ENCODE measurements at places on chromosomes 7 and 10. TPM values are rescaled to one million over a fixed set of nuclear protein-coding genes. Genes with fewer than 3 reads are reported as not detected.

Gene SPDYE8
- not detected for total RNA-seq

DNA sequence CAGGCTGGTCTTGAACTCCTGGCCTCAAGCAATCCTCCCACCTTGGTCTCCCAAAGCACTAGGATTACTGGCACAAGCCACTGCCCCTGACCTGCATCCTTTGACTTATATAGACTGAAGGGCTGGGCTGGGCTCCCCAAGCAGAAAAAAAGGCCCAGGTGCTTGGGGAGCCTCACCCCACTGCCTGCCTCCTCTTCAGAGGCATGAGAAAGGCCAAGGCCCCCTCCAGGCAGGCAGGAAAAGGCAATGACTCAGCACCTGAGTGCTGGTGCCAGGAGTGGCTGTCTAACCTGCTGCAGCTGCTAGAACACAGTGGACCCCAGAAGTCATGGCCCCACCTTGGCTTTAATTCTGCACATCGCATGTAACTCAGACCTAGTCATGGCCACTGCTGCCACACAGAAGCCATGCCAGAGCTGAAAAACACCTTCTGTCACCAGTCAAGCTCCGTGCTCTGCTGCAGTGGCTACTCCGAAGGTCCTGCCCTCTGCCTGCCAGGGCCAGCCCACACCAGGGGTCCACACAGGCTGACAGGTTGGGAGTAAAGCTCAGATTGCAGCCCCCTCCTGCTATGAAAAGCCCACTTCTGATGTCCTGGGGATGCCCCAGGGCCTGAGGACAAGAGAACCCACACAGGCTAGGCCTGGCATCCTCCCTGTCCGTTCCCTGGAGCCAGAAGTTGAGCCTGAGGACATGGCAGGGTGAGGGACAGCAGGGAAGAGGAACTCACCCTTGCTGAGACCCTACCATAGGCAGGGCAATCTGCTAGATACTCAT, 48.5 kb downstream of the GRID1 start:
- peak; percentile 27 for DNase-seq

Gene GRM3
- total RNA-seq = not detected

Gene ARHGEF5
- total RNA-seq = 12.8 TPM

- no peak for DNase-seq
Observed at GRCh38 chr10:75774783-75775490, 343.5 kb downstream of the LRMDA start.
